ENCODE measurements at places on chromosomes 4 and X.
A peak's percentile ranks its signal among the peaks of the same experiment; 100 is the strongest.

DNA sequence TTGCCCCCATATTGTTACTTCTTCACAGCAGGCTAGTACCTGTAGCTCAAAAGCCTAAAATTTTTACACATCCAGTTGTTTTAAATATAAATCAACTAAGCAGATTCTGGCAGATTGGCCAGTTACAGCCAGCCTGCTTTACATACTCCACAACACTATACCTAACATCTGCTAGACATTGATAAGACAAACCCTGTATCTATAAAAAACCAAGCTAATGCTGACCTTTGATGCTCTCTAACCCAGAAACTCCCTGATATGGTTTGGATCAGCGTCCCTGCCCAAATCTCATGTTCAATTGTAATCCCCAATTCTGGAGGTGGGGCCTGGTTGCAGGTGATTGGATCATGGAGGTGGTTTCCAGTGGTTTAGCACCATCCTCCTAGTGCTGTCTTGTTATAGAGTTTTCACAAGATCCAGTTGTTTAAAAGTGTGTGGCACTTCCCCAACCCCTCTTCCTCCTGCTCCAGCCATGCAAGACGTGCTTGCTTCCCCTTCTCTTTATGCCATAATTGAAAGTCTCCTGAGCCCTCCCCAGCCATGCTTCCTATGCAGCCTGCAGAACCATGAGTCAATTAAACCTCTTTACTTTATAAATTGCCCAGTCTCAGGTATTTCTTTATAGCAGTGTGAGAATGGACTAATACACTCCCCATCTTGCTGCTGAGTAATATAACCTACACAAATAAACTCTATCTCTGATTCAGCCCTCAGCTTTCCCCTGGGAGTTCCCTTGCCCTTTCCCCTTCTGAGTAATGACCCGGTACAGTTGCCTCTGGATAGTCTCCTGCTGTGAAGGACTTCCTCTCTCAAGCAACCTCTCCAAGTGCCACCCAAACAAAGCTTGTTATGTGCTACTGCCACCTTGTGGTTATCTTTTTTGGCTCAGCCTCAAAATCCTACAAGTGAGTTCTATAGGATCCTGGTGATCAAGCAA is 39.6 kb downstream of the ZCCHC13 start:
- DNase-seq = no peak

DNA sequence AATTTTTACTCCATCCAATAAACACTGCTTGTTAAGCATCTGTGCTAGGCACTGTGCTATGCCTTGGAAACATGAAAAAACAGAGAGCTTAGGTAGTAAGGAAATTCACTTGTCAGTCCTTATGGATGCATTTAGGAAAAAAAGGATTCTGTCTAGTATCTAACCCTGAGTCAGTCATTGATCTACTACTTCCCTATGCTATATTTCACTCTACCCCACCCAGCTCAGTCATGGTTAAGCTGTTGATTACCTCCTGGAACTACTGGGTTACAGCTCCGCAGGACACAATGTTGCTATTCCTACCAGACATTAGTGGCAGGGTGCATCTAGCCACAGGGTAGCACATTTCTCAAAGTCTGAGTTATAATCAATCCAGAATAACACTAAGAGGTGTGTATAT is 2.9 kb upstream of the USP53 start:
- DNase-seq = no peak

- no peak for DNase-seq
Measured at GRCh38 chr4:106364282-106364681, 4.3 kb downstream of the GIMD1 start.

- no peak for DNase-seq
Measured at GRCh38 chrX:13876652-13877051, 59.8 kb upstream of the GPM6B start.

DNA sequence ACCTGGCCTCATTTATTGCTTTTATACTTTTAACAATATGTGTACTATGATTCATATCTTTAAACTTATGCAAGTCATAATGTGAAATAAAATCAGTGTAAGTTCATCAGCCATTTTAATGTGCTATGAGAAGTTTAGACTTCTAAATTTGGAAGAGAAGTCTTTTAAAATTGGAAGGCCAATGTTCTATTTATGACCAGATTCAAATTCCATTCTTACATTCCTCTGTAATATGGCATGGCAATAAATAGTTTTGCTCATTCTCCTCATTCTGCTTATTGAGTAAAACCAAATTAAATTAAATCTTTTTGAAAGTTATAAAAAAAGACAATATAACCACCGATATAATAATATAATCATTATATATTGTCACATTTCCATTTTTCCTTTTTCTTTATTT is 126.2 kb downstream of the SORBS2 start:
- no peak for DNase-seq

- peak; percentile 73 for DNase-seq
Measured at GRCh38 chrX:13013363-13014110, 30.9 kb downstream of the FAM9C start.

GRCh38 chr4:14234307-14234706 is 606.8 kb upstream of the BOD1L1 start:
- no peak for DNase-seq

- DNase-seq = peak; percentile 73
Measured at GRCh38 chr4:13543032-13543838, 1.1 kb downstream of the NKX3-2 start.
